Activated CD4-positive, alpha-beta memory T cell treated with anti-CD3 and anti-CD28 coated beads, Interleukin-2, amount 10 ng/mL, durations not matched to agents 7 days and 5 days (primary cell): ENCODE measurements at places on chromosomes 1 and 21. TPM values are rescaled to one million over a fixed set of nuclear protein-coding genes. Genes with fewer than 3 reads are reported as not detected.

DNA sequence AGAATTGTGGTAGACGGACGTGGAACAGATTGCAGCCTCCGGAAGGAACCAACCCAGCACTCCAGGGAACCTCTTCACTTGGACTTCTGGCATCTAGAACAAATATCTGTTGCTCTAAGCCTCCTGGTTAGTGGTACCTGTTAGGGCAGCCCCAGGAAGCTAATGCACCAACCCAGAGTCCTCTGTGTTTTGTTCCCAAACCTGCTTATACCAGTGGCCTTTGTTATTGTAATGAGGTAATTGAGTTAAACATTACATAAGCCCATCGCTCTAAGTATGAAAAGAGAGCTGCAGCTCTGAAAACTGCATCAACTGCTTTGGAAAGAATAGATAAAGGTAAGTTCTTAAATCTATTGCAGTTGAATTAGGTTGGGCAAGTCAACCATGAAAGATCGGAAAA lies 516.7 kb downstream of the NPHP4 start:
- no peaks in the 10 kb centered on the region for H3K36me3 ChIP-seq
- no peak overlapping the region for H3K4me3 ChIP-seq
- H3K27ac ChIP-seq = no peak overlapping the region
- no peaks in the 10 kb centered on the region for H3K4me1 ChIP-seq
- DNase-seq = no peak

The TRPM2 gene
- total RNA-seq = 14.8 TPM

DNA sequence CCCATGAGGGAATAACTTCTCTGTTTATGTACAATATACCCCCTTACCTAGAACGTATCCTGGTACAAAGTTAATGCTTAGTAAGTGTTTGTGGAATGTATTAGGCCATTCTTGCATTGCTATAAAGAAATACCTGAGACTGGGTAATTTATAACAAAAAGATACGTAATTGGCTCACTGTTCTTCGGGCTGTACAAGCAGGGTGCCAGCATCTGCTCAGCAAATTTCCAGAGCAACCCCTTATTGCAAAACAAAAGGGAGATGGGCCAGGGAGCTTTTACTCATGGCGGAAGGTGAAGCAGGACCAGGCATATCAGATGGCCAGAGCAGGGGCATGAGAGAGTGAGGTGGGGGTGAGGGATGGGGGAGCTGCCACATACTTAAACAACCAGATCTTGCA lies 123.4 kb upstream of the C8B start:
- no peak overlapping the region for H3K27ac ChIP-seq
- DNase-seq = no peak
- no peak overlapping the region for H3K4me3 ChIP-seq
- H3K36me3 ChIP-seq = no peaks in the 10 kb centered on the region
- no peaks in the 10 kb centered on the region for H3K4me1 ChIP-seq

GRCh38 chr1:18322368-18323032 lies 158.2 kb upstream of the KLHDC7A start:
- DNase-seq = no peak
- H3K36me3 ChIP-seq = no peaks in the 10 kb centered on the region
- H3K4me3 ChIP-seq = no peak overlapping the region

DNA sequence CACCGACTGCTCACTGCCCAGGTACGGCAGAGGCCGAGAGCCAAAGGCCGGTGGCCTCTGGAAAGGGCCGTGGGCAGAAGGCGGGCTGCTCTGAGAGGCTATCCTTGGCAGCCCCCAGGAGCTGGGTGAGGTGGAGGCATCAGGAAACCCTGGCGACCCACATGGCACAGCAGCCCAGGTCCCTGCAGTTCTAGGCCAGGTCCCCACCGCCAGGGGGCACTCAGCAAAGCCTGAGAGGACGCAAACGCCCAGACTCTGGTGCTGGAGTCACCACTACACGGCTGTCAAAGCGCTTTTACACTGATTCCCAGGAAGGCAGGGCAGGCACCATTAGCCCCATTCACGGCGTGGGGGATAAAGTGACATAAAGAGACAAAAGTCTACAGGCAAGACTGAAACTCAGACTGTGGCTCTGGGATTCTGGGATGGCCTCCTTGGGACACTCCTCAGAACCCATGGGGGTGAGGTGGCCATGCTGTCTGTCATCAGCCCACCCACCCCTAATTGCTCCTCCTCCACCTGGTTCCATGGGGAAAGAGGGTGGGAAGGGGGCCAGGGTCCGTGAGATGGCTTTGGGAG lies 4.9 kb downstream of the PLEKHG5 start:
- no peak overlapping the region for H3K4me3 ChIP-seq
- peak; percentile 88 for DNase-seq
- H3K27ac ChIP-seq = no peak overlapping the region
- H3K36me3 ChIP-seq = no peaks in the 10 kb centered on the region

- H3K36me3 ChIP-seq = peaks cover 38% of the 10 kb centered on the region
- no peaks in the 10 kb centered on the region for H3K27me3 ChIP-seq
- peaks cover 72% of the 10 kb centered on the region for H3K4me1 ChIP-seq
Observed at GRCh38 chr1:67308136-67308535, 463 bp downstream of the IL12RB2 start.

GRCh38 chr1:55585402-55585792 lies 370.2 kb upstream of the USP24 start:
- H3K27me3 ChIP-seq = no peaks in the 10 kb centered on the region
- H3K4me3 ChIP-seq = no peak overlapping the region
- DNase-seq = no peak
- H3K36me3 ChIP-seq = no peaks in the 10 kb centered on the region

GRCh38 chr1:57063406-57064125 lies 97.8 kb upstream of the C8B start:
- DNase-seq = no peak
- H3K4me1 ChIP-seq = peaks cover 3% of the 10 kb centered on the region
- H3K27me3 ChIP-seq = no peaks in the 10 kb centered on the region
- H3K27ac ChIP-seq = no peak overlapping the region

The SLC6A17 gene
- total RNA-seq = not detected

- peaks cover 30% of the 10 kb centered on the region for H3K36me3 ChIP-seq
- no peak within 1 kb of the TSS for H3K4me3 ChIP-seq
- H3K27ac ChIP-seq = no peak within 1 kb of the TSS
- DNase-seq = peak; percentile 45
- no peaks in the 10 kb centered on the region for H3K27me3 ChIP-seq
- H3K4me1 ChIP-seq = peaks cover 14% of the 10 kb centered on the region
Observed at GRCh38 chr1:161367684-161368400, at the start of gene CFAP126. Gene CFAP126 (minus strand): TSS chr1:161367876. CDS start chr1:161367868, 8 bp downstream.

The MAEL gene
- 0.45 TPM for total RNA-seq

GRCh38 chr1:24180676-24181075 lies 6.4 kb downstream of the IFNLR1 start:
- H3K4me1 ChIP-seq = no peaks in the 10 kb centered on the region
- no peak for DNase-seq
- H3K4me3 ChIP-seq = no peak overlapping the region
- no peaks in the 10 kb centered on the region for H3K27me3 ChIP-seq
- H3K36me3 ChIP-seq = peaks cover 2% of the 10 kb centered on the region

The FCRL6 gene
- total RNA-seq = not detected

DNA sequence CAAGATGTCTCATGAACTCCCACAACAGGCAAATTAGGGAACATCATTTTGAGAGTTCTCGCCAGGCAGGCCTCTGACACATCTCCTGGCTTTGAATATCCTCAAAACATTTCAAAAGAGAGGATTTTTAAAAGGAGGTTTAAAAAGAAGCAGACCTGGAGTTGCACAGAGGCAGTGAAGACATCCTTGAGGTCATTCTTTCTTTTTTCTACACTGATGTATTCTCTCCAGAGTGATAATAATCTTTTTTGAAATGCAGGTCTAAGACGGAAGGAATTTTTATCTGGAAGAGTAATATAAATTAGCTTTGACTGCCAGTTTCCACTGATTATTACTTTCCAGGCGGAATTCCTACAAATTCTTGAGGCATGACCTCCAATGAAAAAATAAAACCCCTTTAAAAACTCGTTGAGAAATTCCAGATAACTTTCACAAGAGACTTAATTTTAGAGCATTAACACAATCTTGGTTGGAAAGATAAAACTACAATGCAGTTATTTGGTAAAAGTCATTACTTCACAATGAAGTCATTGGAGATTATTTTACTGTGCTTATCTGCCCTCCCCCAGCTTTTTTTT lies 125.0 kb downstream of the LYPLAL1 start:
- H3K4me1 ChIP-seq = no peaks in the 10 kb centered on the region
- H3K27ac ChIP-seq = no peak overlapping the region
- no peak for DNase-seq
- no peaks in the 10 kb centered on the region for H3K36me3 ChIP-seq

DNA sequence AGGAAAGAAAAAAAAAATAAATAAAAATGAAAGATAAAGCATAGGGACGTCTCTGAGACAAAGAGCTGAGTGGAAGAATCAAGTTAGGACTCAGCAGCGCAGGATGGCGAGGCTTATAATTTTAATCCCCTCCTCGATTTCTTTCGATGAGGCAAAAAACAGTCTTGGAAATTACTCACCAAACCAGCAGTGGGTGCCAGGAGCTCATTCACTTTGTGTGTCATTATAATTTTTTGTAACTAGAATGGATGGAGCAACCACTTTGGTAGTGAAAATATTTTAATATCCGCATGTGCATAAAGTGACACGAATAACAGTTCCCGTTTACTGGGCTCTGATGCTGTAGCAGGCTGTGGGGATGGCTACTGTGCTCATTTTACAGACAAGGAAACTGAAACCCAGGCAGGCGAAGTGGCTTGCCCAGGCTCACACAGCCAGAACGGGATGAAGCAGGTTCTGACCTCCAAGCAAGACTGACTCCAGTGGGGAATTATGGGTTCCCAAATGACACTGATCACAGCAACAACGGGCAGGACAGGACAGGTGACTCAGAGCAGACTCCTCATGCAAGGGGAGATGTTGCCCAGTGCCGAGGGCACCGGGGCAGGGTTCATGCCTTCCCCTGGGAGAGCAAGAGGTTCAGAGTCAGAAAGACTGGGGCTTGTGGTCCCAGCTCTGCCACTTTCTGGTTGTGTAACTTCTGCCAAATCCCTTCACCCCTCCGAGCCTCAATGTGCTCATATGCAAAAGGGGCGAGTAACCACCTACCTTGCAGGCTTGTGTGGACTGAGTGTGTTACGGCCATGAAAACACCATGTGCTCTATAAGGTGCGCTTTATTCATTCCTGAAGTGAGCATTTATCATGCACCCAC lies 63.6 kb downstream of the RUNX3 start:
- H3K27me3 ChIP-seq = peaks cover 43% of the 10 kb centered on the region
- DNase-seq = no peak
- H3K4me3 ChIP-seq = no peak overlapping the region
- no peaks in the 10 kb centered on the region for H3K36me3 ChIP-seq

DNA sequence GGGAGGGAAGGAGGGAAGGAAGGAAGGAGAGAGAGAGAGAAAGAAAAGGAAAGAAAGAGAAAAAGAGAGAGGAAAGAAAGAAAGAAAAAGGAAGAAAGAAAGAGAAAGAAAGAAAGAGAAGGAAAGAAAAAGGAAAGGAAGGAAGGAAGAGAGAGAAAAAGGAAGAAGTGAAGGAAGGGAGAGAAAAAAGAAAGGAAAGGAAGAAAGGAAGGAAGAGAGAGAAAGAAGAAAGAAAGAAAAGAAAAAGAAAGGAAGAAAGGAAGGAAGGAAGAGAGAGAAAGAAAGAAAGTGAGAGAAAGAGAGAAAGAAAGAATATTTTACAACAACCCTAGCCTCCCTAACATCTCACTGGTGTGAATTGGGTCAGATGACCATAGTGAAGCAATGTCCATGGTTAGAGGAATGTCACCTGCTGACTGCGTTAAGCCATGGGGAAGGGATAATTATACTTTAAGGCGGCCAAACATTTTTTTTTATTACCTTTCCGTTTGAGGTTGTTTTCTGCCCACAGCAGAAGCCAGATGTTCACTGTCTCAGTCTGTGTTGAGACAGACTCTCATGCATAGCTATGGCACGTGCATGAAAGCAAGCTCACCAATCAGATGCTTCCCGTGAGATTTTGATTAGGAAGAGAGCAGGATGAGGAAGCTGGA lies 76.4 kb downstream of the SNRPE start:
- no peak overlapping the region for H3K4me3 ChIP-seq
- H3K27me3 ChIP-seq = peaks cover 12% of the 10 kb centered on the region
- H3K4me1 ChIP-seq = peaks cover 1% of the 10 kb centered on the region
- no peaks in the 10 kb centered on the region for H3K36me3 ChIP-seq
- DNase-seq = no peak

- peaks cover 31% of the 10 kb centered on the region for H3K27me3 ChIP-seq
- no peak for DNase-seq
- H3K36me3 ChIP-seq = peaks cover 11% of the 10 kb centered on the region
- H3K4me1 ChIP-seq = peaks cover 16% of the 10 kb centered on the region
- H3K4me3 ChIP-seq = no peak overlapping the region
- H3K27ac ChIP-seq = no peak overlapping the region
Observed at GRCh38 chr1:119747451-119747850, 21.3 kb downstream of the HMGCS2 start.

- no peak overlapping the region for H3K4me3 ChIP-seq
- H3K27ac ChIP-seq = no peak overlapping the region
- DNase-seq = no peak
- H3K4me1 ChIP-seq = peaks cover 17% of the 10 kb centered on the region
Observed at GRCh38 chr1:10935246-10935645, 77.2 kb upstream of the TARDBP start.

DNA sequence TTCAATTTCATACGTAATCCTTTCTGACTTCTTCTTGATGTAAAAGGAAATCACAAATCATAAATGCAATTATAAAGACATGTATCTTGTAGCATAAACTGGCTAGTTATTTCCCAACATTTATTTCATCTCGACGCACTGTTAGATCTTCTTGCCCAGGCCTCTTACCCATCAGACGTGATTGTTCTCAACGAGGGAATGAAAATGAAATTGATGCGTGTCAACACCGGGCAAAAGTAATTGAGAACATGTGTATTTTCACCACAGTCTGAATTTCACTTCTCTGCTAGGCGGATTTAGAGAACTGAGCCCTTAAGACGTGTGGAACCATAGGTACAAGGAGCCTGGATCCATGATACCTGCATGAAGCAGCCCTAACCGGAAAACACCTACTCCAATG lies 519.7 kb downstream of the KCNT2 start:
- no peaks in the 10 kb centered on the region for H3K4me1 ChIP-seq
- no peaks in the 10 kb centered on the region for H3K27me3 ChIP-seq
- no peaks in the 10 kb centered on the region for H3K36me3 ChIP-seq

The TMEM125 gene
- total RNA-seq = not detected

- H3K4me1 ChIP-seq = peaks cover 3% of the 10 kb centered on the region
- peak overlapping the region; percentile 6 for H3K4me3 ChIP-seq
- peaks cover 4% of the 10 kb centered on the region for H3K36me3 ChIP-seq
- DNase-seq = no peak
Observed at GRCh38 chr1:220748936-220749335, 814 bp downstream of the MTARC2 start.

- H3K27ac ChIP-seq = no peak overlapping the region
- no peaks in the 10 kb centered on the region for H3K36me3 ChIP-seq
- no peak for DNase-seq
- H3K27me3 ChIP-seq = no peaks in the 10 kb centered on the region
- H3K4me3 ChIP-seq = no peak overlapping the region
Observed at GRCh38 chr1:70041317-70042045, 163.9 kb downstream of the LRRC40 start.

- DNase-seq = no peak
- H3K4me1 ChIP-seq = no peaks in the 10 kb centered on the region
- H3K27me3 ChIP-seq = peaks cover 54% of the 10 kb centered on the region
- H3K27ac ChIP-seq = no peak overlapping the region
Observed at GRCh38 chr1:15146142-15146680, 7.3 kb upstream of the TMEM51 start.

The OLIG2 gene
- not detected for total RNA-seq

GRCh38 chr1:186518822-186519381 lies 58.0 kb upstream of the PDC start:
- H3K36me3 ChIP-seq = no peaks in the 10 kb centered on the region
- DNase-seq = no peak
- H3K4me1 ChIP-seq = no peaks in the 10 kb centered on the region
- H3K4me3 ChIP-seq = no peak overlapping the region

- no peak overlapping the region for H3K4me3 ChIP-seq
- no peaks in the 10 kb centered on the region for H3K27me3 ChIP-seq
- peaks cover 21% of the 10 kb centered on the region for H3K36me3 ChIP-seq
- H3K27ac ChIP-seq = no peak overlapping the region
Observed at GRCh38 chr21:29316029-29316742, 17.5 kb downstream of the BACH1 start.
